ENCODE measurements at places on chromosomes 6 and 20.

DNA sequence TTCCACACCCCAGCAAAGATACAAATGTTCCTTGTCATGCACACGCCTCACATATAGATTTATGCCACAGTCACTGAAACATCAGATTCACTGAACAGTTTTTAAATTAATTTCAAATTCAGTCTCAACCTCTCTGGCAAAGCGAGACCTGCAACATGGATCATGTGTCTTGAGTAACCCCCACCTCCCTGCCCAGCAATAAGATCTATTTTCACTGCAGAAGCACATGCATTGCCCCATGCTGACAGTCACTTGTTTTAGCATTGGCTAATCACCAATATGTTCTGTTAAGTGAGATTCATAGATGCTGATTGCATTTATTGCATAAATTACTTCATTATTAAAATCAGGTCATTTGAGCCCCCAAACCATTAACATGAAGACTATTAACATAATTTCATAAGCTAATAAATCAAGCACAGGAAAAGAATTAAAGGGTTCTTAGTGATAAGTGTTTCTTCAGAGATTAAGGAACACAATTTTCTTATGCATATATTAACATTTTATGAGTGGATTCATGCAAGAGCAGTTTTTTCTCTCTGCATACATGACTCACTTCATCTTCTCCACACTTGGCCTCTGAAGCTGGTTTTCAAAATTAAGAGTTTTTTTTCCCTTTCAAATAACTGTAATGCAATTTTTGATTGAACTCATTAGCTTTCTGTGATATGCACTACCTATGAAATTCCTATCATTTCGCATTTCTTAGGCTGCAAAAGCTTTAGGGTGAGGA lies 173.2 kb upstream of the SOX4 start:
- no peak for DNase-seq

- no peak for DNase-seq
These were observed 82.6 kb downstream of the RIPOR3 start for GRCh38 chr20:50608750-50609104.

- DNase-seq: no peak
These were observed 2.3 kb downstream of the SERPINB1 start for GRCh38 chr6:2839195-2839981.

GRCh38 chr20:49483696-49484123 lies 1.2 kb upstream of the KCNB1 start:
- DNase-seq: no peak

- DNase-seq: no peak
These were observed 224.8 kb upstream of the JAG1 start for GRCh38 chr20:10898552-10898951.

- DNase-seq: no peak
These were observed 32.6 kb upstream of the GRM4 start for GRCh38 chr6:34178357-34179105.

- DNase-seq: no peak
These were observed 111.4 kb upstream of the ARMC2 start for GRCh38 chr6:108736832-108737231.

DNA sequence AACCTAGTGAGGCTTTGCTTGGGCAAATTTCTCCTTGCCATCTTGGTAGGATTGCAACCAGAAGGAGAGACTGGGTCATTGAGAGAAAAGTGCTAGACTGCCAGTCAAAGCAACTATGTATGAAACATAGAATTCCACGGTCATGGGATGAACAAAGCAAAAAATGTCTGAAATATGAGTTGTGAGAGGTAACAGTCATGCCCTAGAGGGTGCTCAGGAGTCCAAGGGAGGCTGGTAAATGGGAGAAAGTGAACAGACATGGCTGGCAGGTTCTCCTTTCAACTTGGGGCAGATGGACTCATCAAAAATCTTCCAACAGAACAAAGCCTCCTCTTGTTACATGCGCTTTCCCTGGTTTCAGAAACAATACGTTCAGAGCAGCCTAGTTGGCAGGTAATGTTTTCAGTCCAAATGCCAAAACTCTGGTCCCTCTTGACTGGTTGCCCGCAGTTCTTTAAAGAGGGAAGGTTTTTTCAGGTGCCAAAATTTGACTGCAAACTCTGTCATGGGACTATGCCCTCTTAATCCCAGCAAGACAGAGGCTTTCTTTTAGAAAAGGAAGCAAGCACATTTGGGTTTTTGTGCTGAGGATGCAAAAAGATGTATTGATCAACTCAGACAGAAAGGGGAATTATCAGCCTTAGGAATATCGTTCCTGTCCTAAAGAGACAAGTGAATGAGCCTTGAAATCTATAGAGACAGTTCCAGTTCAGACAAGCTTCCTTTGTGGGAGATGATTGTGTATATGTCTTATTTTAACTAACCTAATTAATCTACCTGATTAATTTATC lies 68.5 kb upstream of the SASH1 start:
- no peak for DNase-seq

- DNase-seq: no peak
These were observed 104.8 kb downstream of the TASP1 start for GRCh38 chr20:13533946-13534345.

- no peak for DNase-seq
These were observed 11.8 kb upstream of the GNRH2 start for GRCh38 chr20:3031524-3032147.

GRCh38 chr6:149153693-149154092 lies 163.8 kb upstream of the TAB2 start:
- DNase-seq: no peak

- DNase-seq: no peak
These were observed 317.2 kb upstream of the CDYL start for GRCh38 chr6:4459032-4459431.

GRCh38 chr20:36606158-36607066 lies 833 bp downstream of the RAB5IF start:
- no peak for DNase-seq

DNA sequence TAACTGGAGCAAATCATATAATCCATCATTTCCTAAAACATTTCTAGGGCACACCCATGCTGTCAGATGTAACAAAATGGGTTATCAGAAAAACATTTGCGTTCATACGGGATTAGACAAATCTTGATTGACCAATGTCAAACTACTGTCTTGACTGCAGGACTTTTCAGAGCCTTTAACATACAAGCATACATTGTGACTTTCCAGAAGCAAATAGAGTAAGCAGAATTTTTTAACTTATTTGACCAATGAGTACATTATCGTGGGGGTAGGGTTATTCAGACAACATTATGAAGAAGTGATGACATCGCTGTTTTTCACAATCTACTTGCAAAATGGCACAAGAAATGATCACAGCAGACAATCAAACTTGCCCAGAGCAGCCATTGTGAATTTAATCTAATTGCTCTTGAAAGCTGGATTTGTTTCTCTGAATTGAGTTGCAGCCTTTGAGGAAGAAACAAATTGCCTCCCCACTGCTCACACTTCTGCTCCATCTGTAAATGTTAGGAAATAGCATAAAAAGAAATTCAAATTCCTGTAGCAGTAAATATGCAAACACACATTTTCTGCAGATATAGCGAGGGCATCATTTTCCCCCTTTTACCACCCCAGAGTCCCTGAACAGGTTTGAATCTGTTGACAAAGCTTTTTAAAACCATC lies 133.0 kb upstream of the DOK5 start:
- no peak for DNase-seq

DNA sequence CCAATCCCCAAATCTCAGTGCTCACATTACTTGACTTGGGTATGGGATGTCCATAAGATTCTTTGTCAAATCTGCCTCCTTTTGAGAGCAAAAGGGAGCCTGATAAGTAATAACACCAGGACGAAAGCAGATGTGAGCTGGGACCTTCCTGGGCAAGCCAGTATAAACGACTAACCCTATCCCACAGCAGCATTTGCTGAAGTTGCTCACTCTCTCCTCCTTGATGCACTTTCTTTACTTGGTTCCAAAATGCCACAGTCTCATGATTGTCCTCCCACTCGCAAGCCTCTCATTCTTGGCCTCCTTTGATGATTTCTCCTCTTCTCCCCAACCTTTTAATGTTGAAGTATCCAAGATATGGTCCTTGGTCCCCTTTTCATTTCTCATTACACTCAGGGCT lies 44.7 kb upstream of the TAGAP start:
- no peak for DNase-seq

DNA sequence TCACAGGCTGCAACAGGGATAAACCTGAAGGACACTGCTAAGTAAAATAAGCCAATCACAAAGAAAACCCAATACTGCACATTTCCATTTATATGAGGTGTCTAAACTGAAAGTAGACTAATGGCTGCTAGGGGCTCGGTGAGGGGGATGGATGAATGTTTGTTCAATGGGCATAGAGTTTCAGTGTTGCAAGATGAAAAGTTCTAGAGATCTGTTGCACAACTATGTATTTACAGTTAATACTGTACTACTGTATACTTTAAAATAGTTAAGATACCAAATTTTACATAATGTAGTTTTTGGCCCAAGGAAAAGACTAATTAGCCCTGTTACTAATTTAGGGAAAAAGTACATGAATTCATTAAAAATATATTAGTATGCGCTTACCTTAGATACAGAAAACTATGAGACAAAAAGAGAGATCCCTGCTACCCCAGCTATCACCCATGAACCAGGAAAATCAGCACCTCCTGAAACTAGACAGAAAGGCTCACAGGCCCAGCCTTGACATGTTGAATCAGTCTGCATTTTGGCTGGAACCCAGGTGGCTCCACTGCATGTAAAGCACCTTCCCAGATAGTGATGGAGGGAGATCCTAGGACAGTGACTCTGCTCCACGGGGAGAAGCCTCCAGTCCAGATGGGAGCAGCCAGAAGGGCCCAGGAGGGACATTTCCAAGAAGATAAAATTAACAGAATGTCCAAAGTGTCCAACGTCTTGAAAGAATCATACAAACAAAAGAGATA lies 16.1 kb downstream of the HLA-F start:
- no peak for DNase-seq

GRCh38 chr20:33015114-33015484 lies 7.6 kb downstream of the BPIFB2 start:
- DNase-seq: no peak

DNA sequence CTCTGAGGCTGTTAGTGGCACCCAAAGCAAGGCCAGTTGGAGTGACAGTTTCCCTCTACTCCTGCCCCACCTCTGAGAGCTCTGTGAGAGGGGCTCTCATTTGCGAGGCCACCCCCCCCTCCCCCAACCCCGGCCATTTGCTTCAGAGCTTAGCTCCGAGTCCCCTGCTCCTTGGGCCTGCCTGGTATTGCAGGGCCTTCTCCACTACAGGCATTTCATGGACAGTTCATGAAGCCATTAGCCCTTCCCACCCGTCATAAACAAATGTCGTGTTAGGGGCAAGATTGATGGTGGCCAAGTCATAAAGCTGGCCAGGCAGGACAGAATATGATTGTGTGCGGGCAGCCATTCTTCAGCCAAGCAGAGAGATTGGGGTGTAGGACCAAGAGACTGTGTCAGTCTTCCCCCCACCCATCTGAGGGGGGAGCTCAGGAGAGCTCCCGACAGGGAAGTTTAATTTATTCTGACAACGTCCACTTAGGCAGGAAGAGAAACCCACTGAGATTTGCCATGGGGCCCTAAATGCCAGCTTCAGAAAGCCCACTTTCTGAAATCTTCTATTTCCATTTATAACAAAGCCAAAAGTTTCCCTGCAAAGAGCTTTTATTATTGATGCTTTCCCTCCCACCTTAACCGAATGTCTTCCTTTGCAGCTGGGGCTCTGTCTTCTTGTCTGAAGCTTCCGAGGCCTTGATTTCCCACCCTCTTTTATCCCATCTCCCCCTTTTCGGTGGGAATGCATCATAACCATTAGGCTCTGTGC lies 7.2 kb downstream of the FOXC1 start:
- DNase-seq: no peak

DNA sequence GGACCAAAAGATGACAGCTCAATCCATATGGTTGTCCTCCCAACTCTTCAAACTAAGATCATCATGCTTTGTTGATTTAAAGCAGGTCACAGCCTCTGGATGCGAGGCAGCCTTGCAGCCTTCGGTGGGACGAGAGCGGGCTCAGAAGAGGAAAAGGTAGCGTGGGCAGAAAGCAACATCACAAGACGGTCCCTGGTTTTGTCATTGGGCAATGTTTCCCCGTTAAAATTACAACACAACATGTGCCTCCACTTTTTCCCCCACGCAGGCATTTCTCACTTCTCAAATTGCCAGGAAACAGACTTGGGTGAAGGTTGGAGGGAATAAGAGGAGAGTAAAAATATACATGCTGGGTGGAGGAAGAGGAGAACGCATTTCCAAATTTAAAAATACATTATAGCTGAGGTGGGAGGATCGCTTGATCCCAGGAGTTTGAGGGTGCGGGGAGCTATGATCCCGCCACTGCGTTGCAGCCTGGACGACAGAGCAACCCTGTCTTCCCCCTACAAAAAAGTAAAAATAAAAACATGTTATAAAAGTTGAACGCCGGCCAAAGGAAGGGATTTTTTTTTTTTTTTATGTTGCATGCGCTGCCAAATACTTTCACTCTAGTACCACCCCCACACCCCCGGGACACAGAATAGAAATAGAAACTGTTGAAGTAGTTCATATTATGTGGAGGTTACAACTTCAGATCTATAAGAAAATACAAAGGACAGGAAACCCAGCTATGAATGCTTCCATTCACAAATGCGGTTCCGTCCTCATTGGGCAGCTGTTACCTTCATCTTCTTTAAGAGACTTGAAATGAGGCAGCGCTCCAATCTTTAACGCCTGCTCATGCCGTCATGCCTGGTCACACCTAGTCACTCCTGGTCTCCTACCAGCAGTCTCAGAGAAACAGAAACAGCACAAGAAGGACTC lies 13.9 kb upstream of the NAA20 start:
- DNase-seq: peak; percentile 14

DNA sequence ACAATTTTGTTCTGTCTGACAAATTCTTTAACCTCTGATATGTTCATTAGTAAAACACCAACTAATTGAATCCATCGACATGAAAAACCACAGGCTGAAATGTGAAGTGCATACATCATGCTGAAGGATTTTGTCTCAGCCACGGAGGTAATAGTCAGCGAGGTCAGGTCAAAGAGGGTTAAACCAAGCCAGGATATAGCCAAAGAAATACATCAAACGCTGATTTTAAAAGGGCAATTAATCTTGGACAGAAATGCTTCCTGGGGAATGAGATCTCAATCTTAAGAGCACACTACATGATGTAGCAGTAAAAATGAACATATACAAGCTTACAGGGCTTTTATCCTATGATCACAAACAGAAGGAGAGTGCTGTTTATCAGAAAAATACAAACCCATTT lies 106.7 kb downstream of the PRDM1 start:
- no peak for DNase-seq

Measured in stimulated activated CD4-positive, alpha-beta T cell treated with anti-CD3 and anti-CD28 coated beads, Interleukin-4, amount 100 ng/mL, for 4 hours (primary cell).